AG04450 (cell line): ENCODE measurements at places on chromosomes 11 and 22. TPM values are rescaled to one million over a fixed set of nuclear protein-coding genes. Genes with fewer than 3 reads are reported as not detected.
A peak's percentile ranks its signal among the peaks of the same experiment; 100 is the strongest.

- no peak for DNase-seq
Observed at GRCh38 chr11:119885067-119885466, 156.1 kb upstream of the NECTIN1 start.

DNA sequence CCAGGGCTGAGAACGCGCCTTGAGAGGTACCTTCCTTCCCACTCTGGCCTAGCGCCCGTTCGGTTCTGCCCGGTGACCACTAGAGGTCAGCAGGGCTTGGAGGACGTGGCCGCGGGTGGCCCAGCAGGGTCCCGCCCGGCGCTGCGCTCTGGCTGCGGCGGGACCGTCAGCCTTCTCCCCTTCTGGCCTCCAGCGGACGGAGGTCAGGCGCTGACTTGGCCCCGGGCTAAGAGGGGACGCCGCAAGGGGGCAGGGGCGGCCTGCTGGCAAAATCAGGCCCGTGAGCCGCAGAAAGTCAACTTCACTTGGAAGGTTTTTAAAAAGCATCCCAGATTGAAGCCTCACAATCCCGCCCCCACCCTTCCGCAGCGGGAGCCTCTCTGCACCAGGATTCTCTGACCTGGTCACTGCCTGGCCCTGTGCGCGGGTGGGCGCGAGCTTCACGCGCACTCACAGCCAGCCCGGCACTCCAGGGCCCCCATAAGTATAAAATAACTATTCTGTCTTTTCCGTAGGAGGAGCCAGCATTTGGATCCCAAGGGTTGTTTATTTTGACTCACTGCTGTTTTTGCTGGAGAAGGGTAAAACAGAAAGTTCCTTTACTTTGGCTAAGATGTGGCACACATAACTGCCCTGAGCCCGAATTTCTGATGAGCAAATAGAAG, 23.2 kb upstream of the ZBTB16 start:
- DNase-seq, result no peak

DNA sequence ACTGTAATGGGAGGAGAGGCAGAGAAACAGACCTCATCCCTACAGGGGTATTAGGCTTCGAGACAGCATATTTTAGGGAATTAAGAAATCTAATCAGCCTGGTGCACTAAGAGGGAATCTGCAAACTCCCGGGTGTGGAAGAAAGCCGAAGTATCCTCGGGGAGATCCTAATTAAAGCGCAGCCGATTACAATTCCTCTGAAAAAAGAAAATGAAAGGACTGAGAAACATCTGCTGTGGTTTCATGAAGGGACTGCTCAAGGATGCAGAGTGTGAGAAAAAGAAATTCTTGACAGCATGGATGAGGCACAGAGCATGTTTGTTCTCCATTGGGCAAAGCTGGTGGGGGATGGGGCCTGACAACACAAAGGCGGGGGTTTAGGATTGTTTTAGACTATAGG, 290.0 kb upstream of the LARGE1 start:
- DNase-seq, result no peak

- DNase-seq, result no peak
Observed at GRCh38 chr11:16856022-16856471, 117.6 kb downstream of the C11orf58 start.

- no peak for DNase-seq
Observed at GRCh38 chr11:61814247-61814957, 2.4 kb downstream of the FADS1 start.

DNA sequence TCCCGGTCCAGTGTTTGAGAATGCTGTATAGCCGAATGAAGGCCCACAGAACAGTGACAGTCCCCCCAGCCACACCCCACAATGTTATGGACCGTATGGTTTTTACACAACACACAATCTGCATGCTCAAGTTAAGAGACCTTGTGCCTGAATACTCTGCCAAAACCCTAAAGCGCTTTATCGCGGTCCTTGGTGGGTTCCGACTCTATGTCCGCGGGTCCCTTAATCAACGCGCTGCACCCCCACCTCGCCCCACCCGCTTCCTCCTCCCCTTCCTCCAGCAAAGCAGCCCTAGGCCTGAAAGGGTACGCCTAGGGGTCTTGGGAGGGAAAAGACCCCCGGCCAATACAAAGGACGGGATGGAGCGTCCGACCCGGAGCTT, 442 bp downstream of the COPB1 start:
- DNase-seq, result no peak

- DNase-seq, result no peak
Observed at GRCh38 chr11:105618343-105618955, 8.6 kb downstream of the GRIA4 start.

- DNase-seq, result no peak
Observed at GRCh38 chr11:75800728-75801361, 14.2 kb upstream of the UVRAG start.

DNA sequence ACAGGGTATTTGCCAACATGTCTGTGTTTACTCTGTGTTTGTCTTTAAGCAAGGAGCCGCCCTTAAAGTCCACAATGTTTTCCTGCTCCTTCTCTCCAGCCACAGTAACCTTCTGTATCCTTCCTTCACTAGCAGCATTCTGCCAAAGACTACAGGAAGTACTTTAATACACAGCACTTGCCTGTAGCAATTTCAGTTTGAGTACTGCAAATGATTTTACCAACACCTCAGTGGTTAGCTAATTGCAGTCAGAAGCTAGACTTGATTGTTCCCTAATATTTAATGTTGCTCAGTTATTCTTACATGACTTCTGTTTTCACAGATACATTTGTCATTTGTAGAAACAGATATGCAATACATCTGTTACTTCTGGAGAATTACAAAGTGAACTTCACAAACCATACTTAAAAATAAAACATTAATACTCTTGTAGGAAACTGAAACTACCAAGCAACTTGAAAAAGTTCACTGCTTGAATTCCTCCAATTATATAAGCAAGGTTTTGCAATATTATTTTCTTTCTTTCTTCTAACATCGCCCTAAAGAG, 69.1 kb downstream of the FCHSD2 start:
- no peak for DNase-seq

- DNase-seq, result no peak
Observed at GRCh38 chr22:36971341-36972125, 47.7 kb downstream of the TST start.

DNA sequence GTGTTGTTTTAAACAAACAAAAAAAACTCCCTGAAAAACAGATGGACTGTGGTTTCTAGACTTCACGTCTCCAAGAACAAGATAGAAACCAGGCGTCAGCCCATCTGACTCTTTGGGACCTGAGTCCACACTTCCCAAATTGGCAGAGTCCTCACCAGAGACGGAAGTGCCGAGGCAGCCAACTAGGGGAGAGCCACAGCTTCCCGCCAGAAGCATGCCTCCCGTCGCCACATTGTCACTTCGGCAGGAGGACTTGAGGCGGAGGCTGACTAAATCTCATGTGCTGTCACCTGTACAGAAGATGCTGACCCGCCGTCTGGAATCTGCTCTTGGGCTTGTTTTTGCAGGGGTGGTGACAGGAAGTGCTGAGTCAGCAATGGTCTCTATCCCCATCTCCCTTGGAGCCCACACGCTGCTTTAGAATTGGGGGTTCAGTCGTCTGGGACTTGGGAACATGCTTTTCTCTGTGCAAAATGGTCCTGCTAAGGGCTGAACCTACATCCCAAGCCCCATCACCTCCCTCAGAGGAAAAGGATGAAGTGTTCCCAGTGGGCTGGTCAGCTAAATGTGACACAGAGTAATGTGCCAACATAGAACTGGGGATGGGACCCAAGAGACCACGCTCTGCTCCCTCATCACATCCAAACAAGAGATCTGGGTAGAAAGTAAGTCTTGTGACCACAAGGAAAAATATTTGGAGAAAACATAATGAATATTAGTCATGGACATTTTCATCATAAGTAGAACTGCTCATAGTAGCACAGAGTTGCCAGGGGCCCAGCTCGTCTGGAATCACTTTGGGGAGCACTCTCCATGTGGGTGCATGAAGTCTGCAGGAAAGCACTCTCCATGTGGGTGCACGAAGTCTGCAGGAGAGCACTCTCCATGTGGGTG, 152.9 kb downstream of the SNX19 start:
- DNase-seq, result no peak

DNA sequence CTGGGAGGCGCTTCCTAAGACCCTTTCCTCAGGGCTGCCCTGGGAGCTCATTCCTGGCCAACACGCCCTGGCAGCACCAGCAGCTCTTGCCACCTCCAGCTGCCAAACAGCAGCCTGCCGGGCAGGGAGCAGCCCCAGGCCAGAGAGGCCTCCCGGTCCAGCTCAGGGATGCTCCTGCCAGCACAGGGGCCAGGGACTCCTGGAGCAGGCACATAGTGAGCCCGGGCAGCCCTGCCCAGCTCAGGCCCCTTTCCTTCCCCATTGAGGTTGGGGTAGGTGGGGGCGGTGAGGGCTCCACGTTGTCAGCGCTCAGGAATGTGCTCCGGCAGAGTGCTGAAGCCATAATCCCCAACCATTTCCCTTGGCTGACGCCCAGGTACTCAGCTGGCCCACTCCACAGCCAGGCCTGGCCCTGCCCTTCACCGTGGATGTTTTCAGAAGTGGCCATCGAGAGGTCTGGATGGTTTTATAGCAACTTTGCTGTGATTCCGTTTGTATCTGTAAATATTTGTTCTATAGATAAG, 7.6 kb downstream of the SLC39A13 start:
- DNase-seq, result peak; percentile 91

DNA sequence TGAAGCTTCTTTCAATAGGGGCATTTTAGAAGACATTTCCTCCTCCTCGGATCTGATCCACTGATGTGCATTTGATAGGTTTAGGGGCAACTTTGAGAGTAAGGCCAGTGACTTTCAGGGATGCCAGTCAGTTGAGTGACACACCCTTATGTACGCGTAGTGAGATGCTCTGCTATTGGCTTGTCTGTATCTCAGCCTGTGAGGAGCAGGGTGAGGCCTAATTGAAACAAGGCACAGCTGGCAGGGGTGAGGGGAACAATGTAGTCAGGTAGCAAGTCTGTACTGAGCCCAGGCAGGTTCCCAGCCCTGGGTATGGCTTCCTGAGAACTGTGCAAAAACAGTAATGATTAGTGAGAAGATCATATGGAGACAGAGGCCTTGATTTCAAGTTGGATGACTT, 61.5 kb downstream of the STIM1 start:
- DNase-seq, result no peak

DNA sequence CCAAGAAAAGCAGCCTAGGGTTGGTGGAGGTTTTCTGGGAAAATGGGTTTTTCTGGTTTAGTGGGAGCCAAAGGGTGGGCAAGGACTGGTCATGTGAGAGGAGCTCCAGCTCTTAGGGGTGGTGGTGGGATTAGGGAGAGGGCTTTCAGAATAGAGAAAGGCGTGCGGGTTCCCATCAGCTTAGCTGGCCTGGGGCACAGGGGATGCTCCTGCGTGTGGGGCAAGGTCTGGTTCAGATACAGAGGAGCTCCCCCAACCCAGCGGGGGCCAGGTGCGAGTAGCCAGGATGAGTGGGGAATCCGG, 644 bp downstream of the TMEM134 start:
- no peak for DNase-seq

DNA sequence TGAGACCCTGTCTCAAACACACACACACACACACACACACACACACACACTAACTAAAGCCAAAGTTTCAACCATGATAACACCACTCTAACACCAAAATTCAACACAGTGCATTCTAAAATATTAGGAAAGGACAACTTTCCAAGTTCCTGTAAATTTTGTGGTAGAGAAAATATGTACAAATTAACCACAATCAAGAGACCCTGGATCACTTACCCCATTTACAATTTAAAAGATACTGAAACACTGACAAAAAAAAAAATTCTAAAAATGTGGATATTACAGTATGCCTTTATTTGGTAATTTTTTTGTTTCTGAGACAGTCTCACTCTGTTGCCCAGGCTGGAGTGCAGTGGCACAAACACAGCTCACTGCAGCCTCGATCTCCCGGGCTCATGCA, 9.7 kb downstream of the MRTFA start:
- DNase-seq, result no peak

DNA sequence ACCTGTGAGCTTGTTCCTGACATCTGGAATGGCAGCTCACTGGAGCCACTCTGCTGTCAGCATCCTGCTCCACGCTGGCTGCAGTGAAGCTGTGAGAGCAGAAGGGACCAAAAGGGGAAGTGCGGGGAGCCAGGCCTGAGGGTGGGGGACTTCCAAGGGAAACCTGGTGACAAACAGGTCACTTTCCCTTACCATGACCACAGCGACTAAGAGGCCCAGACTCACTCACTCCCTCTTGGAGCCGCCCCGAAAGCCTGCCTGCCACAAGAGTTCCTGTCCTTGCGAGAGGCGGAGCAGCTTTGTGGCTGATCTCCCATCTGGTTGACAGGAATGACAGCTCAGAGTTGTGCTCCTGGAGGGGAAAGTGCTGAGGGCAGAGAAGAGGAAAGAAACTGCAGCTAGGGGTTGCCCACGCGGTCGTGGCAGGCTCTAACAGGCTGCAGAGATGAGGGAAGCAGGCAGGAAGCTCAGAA, 183.8 kb upstream of the NTM start:
- no peak for DNase-seq

GRCh38 chr11:116188350-116188749, 584.4 kb downstream of the BUD13 start:
- DNase-seq, result no peak

DNA sequence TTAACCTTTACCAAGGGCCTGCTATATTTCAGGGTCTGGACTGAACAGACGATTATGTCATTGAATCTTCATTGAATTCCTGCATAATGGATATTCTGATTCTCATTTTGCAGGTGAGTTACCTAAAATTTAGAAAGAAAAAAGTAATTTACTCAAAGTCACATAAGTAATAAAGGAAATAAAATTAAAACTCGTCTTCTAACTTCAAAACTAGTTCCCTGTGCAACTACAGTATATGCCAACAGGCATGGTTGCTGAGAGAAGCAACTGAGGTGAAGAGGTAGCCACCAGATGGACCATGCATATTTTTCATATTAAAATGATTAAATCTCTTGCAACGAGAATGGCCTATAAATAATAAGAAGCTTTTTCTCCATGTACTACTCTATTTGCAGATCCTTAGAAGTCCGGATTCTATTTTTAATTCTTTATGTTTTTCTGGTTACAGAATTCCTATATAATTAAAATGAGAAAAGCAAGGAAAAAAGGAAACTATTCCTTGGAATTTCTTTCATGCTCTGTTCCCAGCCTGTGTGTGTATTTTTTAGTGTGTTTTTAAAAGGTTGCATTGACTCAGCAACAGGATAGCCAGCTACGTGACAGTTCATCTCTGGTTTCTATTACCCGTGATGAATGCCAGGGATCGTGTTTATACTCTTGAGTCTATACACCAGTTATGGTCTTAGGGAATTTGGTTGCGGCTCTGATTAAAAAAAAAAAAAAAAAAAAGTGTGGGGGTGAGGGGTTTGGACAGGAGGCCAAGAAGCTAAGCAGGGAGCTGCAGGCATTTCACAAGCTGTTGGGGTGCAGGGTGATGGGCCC, 186.8 kb downstream of the ETS1 start:
- DNase-seq, result no peak

DNA sequence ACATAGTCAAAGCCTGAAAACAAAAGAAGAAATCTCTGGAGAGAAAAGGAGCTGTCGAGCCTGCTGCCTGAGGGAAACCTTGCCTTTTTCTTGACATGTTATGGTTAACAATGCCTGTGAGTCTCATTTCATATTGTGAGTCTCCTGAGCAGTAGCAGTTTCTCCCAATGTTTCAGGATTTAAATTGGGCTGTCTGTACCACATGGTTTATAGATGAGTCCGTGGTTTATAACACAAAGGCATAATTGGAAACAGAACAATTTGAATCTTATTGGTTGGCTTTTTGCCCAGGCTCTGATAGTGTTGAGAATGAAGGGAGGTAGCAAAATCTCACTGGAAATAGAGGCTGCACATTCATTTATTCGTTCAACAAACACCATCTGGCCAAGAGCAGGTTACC, 540.9 kb downstream of the RAB38 start:
- no peak for DNase-seq

The DDX25 gene
- polyA plus RNA-seq, result not detected in 2 replicates

The DAGLA gene
- polyA plus RNA-seq, result 1.1 and 1.7 TPM in 2 replicates

The MAPK8IP1 gene
- 5.6 and 7.6 TPM in 2 replicates for polyA plus RNA-seq

The PKDREJ gene
- 0.01 TPM in 2 replicates for polyA plus RNA-seq
